Activated T-cell treated with anti-CD3 and anti-CD28 coated beads, Interleukin-2, amount 50 U/mL, for 72 hours (primary cell): ENCODE measurements at places on chromosomes 12 and 14.

DNA sequence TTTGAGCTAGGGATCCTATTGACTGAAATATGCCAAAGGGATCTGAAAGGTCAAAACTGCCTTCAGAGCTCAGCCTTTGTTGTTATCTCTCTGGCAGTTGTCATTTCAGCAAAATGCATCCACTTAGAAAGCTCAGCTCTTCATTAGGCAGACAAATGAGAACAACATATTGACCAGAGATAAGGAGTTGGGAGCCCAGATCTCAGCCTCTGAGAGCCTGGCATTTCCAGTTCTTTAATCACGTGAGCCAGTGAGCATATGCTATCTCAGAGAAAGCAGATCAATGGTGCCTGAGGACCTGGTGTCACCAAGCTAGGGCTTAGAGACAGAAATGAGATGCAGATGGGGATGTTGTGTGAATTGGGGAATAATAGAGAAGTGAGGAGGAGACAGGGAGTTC lies 101.1 kb downstream of the DAD1 start:
- DNase-seq = no peak

GRCh38 chr12:72323881-72324280 lies 51.7 kb downstream of the TRHDE start:
- DNase-seq = no peak

GRCh38 chr14:42877716-42878115 lies 1271.0 kb downstream of the LRFN5 start:
- DNase-seq = no peak

GRCh38 chr14:24353559-24354481 lies 14.0 kb upstream of the RIPK3 start:
- no peak for DNase-seq

GRCh38 chr12:132130690-132131089 lies 13.4 kb downstream of the DDX51 start:
- no peak for DNase-seq

DNA sequence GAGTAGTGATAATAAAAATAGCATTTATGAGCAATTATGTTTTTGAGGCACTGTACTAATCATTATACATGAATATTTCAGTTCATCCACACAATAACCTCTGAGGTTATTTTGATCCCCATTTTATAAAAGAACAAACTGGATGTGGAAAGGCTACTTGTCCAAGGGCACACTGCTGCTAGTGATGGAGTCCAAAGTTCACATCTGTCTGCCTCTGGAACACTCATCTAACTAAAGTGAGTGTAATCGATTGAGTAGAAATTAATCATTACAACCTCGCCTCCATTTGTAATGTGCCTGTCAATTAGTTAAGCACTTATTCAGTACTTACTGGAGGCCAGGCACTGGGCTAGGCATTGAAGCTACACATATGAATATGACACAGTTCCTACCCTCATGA lies 55.4 kb downstream of the TMEM260 start:
- no peak for DNase-seq

GRCh38 chr14:23362200-23362599 lies 2.8 kb downstream of the EFS start:
- no peak for DNase-seq

- peak; percentile 77 for DNase-seq
Measured at GRCh38 chr14:103546652-103547454, 15.6 kb downstream of the BAG5 start.

GRCh38 chr12:113299619-113300237 lies 35.2 kb downstream of the SLC8B1 start:
- no peak for DNase-seq

GRCh38 chr14:55893705-55894104 lies 224.5 kb upstream of the PELI2 start:
- DNase-seq = no peak

DNA sequence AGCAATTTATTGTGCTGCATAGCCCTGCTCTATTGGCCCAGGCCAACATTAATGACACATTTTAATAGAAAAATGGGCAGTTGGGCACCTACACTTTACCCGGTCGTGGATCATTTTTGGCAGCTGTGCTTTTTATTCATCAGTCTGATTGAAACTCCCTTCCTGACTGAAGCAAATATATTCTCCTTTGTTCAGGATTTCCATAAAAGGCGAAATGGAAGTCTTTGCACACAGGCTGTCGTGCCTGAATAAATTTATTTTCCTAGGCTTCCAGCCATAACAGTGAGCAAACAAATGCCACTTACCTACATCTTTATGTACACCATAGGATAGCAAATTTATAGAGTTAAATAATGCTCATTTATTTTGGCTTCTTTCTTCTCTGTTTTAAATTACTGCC lies 480.7 kb upstream of the DCN start:
- DNase-seq = no peak

GRCh38 chr12:113439606-113440030 lies 17.4 kb downstream of the SDSL start:
- DNase-seq = no peak

GRCh38 chr14:50808053-50808452 lies 22.9 kb downstream of the NIN start:
- DNase-seq = no peak

- no peak for DNase-seq
Measured at GRCh38 chr14:78029601-78030372, 140.4 kb upstream of the NRXN3 start.

GRCh38 chr14:20612403-20612802 lies 21.2 kb upstream of the RNASE12 start:
- no peak for DNase-seq

DNA sequence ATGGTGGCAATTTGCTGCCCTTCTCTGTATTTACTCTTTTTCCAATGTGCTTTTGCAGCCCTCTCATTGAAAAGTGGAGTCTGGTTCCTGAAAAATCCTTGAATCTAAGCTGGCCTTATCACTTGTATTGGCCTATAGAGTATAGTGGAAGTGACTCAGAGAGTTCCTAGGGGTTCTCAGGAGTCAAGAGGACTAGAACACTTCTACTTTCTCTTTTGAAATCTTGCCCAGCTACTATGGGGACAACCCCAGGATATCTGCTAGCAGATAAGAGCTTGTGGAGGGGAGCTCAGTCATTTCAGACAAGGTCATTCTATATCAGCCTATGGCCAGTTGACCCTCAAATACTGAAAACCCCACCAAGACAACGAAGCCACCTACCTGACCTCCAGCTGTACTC lies 26.7 kb upstream of the WSCD2 start:
- no peak for DNase-seq

DNA sequence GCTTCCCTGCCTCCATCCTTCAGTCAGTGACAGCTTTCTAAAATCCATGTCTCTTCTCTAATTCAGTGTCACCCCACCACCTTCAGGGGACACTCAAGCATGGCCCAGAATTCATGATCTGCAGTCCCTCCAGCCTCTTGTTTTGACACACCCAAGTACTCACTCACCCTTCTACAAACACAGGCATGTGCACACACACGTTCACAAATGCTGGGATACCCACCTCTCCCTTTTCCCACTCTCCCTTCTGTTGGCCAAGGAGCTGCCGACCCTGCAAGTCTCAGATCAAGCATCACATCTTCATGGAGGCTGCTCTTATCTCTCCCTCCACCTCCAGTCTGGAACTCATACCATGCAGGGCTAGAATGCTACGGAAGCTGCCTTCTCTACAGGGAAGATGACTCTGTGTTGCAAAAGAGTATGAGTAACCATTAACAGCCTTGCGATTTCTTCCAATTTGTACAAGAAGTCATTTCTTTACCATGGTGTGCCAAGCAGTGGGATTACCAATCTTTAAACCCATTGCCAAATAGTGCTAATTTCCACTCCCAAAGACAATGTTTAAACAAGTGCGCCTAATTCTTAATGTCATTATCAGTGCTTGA lies 196.1 kb downstream of the BCL11B start:
- DNase-seq = no peak

DNA sequence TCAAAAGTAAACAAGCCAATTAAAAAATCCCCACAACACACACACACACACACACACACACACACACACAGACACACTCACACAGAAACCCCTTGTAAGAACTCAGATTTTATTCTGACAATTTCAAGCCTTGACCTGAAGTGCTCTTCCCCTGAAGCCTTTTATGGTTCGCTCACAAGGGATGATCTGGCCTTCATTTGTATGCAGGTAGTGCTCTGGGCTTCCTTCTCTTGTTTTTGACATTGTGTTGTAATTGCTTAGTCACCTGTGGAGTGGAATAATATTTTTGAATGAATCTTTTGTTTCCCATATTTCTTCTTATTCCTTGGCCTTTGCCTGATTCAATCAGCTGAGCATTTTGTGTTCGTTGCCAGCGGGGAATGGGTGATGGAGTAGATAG lies 83.3 kb upstream of the CSRP2 start:
- DNase-seq = no peak

- no peak for DNase-seq
Measured at GRCh38 chr12:124668602-124669001, 101.2 kb upstream of the NCOR2 start.

DNA sequence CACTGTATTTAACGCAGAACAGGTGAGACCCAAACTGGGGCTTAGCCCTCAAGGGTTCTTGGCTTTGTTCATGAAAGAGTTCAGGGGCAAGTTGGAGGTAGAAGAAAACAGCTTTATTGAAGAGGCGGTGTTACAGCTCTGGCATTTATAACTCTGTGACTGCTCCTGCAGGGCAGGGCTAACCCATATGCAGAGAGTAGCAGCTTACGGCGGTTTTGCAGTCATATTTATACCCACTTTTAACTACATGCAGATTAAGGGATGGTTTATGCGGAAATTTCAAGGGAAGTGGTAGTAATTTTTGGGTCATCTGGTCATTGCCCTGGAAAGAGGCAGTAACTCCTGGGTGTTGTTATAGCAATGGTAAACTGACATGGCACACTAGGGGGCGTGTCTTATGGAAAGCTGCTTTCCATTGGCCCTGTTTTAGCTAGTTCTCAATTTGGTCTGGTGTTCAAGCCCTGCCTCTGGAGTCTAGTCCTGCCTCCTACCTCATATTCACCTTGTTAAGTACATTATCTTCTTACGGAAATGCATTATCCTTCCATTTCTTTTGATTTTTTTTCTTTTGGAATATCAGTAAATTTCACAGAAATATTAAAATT lies 1.8 kb upstream of the IAPP start:
- no peak for DNase-seq

GRCh38 chr14:73997944-73998447 lies 21.1 kb downstream of the ENTPD5 start:
- no peak for DNase-seq

DNA sequence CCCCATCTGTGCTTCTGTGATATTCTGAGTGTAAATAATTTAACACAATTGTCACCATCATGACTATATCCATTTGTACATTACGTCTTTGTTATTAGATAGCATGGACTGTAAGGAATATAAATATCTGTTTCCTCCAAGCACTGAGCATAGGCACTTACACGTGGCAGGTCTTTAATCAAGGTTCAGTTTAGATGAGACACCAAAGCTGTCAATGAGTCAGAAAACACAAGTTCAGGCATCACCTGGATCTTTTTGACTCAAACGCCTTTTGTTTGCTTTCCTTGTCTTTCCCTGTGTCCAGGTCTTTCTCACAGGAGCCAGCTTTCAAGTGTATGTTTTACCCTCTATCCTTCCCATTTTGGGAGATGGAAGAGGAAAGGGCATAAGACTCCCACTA lies 163.2 kb upstream of the CCDC198 start:
- DNase-seq = no peak

DNA sequence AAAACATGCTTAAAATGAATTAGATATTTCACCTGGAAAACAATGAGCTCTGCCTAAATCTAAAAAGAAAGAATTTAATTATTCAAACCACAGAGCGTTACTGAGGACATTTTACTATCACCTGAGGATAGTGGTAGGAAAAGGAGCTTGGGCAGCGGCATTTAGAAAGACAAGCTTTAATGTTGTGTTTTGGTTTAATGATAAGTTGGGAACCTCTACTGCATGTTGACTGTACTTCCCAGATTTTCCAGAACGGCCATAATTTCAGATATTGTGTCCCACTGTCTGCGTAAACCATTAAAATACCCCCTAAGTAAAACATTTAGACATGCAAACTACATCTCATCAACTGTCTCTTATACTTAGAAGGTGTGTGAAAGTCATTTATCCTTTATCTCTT lies 55.4 kb downstream of the CPM start:
- no peak for DNase-seq

DNA sequence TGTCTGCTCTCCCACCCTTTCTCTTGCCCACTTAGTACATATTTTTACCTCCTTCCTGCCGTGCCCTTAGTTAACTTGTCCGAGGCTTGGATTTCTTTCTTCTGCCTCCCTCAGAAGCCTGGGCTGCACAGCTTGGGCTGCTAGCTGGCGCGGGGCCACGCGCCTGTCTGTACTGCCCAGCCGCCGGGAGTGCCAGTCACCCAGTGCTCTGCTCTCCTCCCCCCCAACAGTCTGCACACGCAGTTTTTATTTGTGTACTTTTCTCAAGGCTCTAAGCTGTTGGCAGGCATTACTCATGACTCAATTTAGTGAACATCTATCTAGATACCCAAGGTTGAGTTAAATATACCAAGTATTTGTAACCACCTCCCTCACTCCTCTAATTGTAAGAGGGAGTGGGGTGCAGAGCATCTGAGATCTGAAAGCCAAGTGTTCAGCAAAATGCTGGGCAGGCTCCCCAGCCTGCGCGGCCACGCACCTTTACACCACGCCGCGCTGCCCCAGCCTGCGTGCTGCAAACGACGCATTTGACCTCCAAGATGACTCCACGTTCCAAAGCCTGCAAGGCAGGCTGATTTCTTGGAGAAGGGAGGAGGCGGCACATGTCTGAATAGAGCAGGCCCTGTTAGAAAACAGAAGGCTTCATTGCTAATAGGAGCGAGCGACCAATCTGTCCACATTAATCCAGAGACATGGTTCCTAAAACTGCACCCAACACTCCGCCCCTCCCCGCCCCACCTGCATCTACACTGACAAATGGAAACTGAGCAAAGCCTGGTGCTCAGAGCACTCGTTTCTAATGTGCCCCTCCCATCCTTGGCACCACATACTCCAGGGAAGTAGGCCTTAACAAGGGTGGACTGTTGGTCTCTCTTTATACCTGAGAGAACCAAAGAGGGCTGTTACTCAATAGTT lies 18.2 kb upstream of the CACNA2D4 start:
- no peak for DNase-seq

DNA sequence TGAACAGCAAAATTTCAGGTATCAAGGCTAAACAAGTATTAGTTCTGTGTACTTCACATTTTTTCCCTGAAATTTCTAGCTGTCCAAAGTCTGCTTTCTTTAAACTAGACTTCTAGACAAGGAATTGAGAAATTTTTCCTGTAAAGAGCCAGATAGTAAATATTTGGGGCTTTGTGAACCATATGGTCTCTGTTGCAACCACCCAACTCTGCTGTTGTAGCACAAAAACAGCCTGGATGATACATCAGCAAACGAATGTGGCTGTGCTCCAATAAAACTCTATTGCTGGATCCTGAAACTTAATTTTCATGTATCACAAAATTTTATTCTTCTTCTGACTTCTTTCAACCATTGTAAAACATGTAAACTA lies 96.0 kb upstream of the SLC38A4 start:
- no peak for DNase-seq
